ENCODE measurements at places on chromosomes 11 and 22. TPM values are rescaled to one million over a fixed set of nuclear protein-coding genes. Genes with fewer than 3 reads are reported as not detected.

The LRP4 gene
- total RNA-seq, result 0.24 TPM

The CD6 gene
- 352 TPM for total RNA-seq

The HTR3A gene
- total RNA-seq, result not detected

The DNAJB13 gene
- total RNA-seq, result not detected

The CD248 gene
- 9.0 TPM for total RNA-seq

The C11orf16 gene
- not detected for total RNA-seq

The LRRC32 gene
- 2.5 TPM for total RNA-seq

The PRAME gene
- total RNA-seq, result not detected

The PVALB gene
- not detected for total RNA-seq

The OR5AK2 gene
- not detected for total RNA-seq

The B4GALNT4 gene
- total RNA-seq, result 2.5 TPM

The DEPDC7 gene
- total RNA-seq, result 0.43 TPM

The SEZ6L gene
- not detected for total RNA-seq

The CST6 gene
- not detected for total RNA-seq

The SPATA19 gene
- not detected for total RNA-seq

The DEUP1 gene
- total RNA-seq, result not detected
